ENCODE measurements at places on chromosomes 7 and 10.

GRCh38 chr10:77892021-77892739 is 34.4 kb downstream of the DLG5 start:
- no peak for DNase-seq

- no peak for DNase-seq
Observed at GRCh38 chr10:14659626-14660196, 115.0 kb downstream of the FAM107B start.

GRCh38 chr7:123220396-123220795 is 20.6 kb upstream of the SLC13A1 start:
- DNase-seq: no peak

- no peak for DNase-seq
Observed at GRCh38 chr7:132456418-132456817, 119.9 kb downstream of the PLXNA4 start.

DNA sequence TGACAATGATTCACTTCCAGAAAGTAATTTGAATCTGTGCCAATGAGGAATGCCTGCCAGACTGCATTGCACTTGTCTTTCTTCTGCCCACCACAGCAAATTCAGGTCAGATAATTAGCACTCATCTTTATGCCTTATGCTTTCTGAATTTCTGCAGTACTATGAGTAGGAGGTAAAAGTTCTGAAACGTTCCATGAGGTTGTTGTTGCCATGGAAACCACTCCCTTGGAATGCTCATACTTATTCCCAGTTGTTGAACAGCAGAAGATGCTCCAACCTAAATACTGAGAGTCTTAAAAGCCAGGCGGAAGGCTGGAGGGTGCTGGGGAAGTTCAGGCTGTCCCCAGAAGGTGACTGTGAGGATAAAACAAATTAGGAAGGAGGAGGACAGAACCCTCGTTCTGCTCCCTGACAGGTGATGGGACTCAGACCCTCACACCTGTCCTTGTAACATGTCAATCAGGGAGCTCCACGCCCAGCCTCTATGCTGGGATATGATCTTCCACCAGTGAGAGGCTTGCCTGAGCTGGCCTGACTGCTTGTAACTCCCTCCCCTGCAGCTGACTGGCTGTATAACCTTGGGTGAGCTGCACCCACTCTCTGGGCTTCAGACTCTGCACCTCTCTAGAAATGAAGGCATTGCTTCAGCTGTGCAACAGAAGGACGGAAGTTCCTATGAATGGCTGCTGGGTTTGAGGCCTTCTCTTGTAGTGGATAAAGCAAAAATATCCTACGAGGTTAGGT is 554.3 kb upstream of the MGMT start:
- DNase-seq: peak; percentile 59

DNA sequence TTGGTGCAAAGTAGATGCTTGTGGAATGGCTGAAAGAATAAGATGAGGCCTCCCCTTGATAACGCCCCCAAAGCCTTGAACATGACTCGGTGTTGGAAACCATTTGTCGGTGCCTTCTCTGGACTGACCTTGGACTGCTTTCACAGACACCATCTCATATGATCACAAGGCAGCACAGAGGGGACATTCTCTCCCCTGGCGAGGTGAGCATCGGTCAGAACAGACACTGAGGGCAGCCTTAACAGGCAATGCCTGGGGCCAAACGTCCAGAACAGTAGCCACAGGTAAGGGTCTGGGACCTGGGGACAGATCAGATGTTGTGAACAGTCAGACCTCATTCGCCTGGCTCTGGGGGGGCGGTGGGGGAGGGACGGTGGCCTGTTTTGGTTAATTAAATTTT is 2.8 kb upstream of the TRRAP start:
- DNase-seq: no peak

GRCh38 chr7:157378390-157378789 is 41.6 kb downstream of the DNAJB6 start:
- DNase-seq: no peak

DNA sequence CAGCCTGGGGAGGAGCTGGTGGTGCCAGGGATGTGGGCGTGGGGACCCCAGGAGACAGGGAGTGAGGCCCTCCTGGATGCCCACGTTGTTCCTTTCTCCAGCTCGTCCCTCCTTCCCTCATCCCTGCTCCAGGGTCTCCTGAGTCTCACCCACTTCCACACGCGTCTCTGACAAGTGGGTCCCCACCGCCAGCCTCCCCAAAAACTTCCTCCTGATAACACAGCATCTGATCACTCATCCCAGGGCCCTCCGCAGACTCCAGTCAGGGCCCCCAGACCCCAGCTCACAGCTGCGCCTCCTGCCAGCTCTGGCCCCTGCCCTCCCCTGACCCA is 60.6 kb upstream of the INPP5A start:
- no peak for DNase-seq

GRCh38 chr7:82156893-82157292 is 286.7 kb downstream of the CACNA2D1 start:
- no peak for DNase-seq

- DNase-seq: no peak
Observed at GRCh38 chr7:94228223-94228622, 166.5 kb upstream of the COL1A2 start.

DNA sequence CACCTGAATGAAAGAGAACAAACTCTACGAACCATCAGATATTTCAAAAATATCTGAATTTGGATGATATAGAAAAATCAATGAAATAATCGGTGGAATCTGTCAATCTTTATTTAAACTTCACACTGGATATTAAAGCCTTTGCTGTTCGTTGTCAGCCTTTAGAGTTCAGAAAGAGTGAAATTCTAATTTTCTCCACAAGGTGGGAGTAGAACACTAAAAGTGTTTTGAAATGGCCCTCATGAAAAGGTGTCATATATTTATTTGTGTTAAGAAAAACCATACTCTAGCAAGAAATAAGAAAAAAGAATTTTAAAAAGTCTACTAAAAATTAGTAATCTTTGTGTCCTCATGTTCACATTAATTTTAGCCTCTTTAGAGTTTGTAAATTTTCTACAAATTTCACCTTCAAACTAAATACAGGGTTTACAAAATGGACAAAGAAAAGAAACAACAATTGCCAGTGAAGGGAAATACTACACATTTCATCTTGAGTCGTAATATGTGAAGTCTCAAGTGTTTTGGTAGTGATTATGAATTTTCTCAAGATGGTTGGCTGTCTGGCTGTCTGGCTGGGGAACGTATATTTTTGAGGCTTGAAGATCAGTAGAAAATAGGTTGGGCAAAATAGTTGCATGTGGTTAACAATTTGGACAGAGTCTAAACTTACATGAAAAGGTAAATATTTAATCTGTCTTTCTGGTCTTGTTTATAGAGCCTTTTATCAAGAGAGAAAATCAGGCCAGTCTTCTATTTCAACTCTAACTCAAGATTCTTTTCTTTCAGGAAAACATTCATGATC is 43.7 kb downstream of the DNAJB9 start:
- DNase-seq: peak; percentile 59

DNA sequence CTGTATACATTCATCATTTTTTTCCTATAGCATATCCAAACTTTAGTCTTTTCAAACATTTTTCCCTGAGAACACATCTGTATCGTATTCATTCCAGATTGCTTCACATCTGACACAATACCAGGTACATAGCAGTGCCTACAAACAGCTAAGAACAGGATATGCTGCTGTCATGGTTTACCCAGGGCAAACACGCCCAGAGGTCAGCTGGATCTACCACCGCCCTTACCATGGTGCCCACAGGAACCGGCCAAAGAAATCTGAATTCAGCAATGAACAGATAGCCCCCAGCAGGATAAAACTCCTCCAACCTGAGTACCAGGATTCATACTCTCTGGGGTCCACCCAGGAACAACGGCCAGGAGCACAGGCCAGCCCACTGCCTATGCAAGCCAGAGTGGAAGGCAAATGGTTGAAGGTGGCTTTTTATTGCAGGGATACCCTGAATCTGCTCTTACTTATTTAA is 43.0 kb downstream of the TNS3 start:
- DNase-seq: no peak

DNA sequence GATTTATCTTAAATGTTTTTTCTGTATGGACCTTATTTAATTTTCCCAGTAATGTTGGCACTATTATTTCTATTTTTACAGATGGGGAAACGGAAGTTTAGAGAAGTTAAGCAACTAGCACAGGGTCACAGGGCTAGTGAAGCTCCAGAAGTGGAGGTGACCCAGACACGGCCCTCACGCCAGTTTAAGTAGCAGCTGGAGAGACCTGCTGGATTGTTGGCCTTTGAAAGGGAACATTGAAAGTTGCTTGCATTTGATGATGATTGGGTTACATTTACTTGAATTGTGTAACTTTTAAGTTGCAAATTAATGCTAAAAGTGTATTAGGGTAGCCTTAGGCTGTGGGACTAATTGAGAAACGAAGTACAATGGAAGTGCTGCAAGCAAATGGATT is 25.6 kb downstream of the CDK14 start:
- no peak for DNase-seq

- DNase-seq: no peak
Observed at GRCh38 chr7:103025341-103025740, 49.3 kb downstream of the FBXL13 start.

DNA sequence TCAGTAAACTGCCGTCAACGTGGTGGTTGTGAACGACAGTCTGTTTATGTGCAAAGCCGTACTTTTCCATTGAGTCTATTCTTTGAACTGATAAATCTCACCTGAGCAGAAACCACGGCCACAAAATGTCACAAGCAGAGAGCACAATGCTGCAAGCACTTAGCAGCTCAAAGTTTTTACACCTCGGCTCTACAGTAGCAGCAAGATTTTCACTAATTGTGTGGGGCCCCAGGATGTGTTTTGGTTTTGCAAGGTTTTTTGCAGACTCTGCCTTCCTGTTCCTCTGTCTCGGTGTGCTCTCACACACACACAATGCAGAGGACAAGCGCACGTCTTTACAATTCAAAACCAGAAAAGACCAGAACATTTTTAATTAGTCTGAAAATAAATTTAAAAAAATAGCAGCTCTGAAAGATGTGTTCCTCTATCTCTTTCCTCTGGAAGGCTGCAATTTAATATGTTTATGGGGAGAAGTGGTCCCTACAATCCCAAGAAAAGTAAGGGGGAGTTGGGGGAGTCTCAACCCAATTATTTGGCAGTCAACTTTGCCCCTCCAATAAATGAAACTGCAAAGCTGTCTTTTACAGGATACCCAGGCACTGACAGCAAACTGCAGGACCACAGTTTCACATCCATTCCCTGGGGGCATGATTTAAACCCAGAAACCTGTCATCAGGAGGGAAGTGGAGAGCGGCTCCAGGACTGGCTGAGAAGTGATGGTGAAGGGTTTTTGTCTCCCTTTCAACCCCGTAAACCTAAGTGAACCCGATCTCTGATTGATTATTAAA is 73.8 kb upstream of the SFMBT2 start:
- peak; percentile 23 for DNase-seq

Data from spinal cord (tissue), 10 donors.